Stimulated activated CD4-positive, alpha-beta T cell treated with anti-CD3 and anti-CD28 coated beads, Interleukin-15, amount 100 ng/mL, for 1 hour (primary cell): ENCODE measurements at places on chromosomes 5 and 9.

- DNase-seq = no peak
Measured at GRCh38 chr5:110752953-110753352, 14.1 kb downstream of the SLC25A46 start.

GRCh38 chr5:34676416-34676815 lies 20.3 kb downstream of the RAI14 start:
- DNase-seq = no peak

DNA sequence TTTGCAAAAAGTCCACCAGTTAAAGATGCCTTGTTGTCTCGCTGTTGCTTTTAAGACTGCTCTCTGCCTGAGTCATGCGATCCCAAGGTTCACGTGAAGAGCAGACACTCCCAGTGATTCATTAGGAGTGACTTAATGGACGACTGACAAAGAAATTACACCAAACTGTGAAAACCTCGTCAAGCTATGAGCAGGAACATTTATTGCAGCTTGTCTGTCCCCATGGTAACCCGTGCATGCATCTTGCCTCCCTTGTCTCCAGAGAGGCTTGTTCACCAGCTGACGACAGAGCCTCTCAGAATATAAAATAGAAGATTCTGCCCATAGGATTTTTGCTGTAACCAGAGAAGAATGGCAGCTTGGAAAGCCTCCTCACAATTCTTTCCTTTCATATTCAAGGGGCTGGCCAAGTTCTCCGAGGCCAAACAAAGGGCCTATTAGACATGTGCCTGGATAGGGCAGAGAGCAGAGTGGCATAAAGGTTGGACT lies 352.7 kb downstream of the SPOCK1 start:
- DNase-seq = no peak

GRCh38 chr9:84781458-84781857 lies 111.9 kb downstream of the NTRK2 start:
- no peak for DNase-seq

DNA sequence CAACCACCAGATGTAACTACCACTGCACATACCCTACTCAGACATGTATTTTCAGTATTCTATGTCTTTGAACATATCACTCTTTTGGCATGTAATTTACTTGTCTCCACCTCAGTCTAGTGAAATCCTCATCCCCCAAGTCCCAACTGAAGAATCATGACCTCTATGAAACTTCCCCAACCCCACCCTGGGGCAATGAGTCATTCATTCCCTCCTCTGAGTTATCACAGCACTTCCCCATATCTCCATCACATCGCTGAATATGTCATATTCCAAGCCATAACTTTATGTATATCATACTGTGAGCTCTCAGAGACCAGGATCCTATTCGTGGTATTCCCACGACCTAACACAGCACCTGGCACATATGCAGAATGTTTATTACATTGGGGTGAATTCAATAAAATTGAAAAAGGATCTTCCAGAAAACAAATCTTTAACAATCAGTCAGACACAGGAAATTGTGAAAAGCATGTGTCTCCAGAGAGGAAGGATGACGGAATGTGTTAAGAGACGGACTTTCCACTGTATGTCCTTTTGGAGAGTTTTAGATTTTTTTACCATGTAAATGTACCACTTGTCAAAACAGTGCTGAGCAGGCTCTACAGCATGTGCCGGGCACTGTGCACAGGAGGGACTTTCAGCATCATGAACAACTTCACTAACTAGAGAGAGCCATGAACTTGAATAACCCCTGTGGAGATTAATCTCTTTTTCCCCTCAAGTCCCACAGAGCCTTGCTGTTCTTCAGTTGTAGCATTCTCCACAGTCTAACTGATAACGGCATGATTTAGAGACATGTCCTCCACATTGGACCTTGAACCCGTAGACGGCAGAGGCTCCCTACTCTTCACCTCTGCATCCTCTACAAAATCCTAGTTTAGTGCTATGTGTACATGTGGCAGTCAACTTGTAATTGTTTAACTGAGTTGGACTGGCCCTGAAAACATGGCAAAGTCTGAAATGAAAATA lies 213.5 kb downstream of the GLIS3 start:
- no peak for DNase-seq

DNA sequence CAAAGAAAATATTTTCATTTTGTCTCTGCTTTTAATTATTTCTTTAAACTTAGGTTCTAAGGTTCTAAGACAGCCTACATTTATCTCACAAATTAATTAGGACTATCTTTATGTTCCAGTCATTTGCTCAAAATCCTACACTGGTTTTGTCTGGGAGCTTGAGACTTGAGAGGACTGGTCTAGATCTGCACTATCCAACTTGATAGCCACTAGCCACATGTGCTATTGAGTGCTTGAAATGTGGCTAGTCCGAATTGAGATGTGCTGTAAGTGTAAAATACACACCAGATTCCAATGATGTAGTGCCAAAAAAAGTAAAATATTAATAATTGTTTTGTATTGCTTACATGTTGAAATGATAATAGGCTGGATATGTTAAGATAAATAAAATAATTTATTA lies 7.2 kb downstream of the CDC37L1 start:
- DNase-seq = no peak

GRCh38 chr5:102931085-102931725 lies 176.1 kb downstream of the PAM start:
- DNase-seq = no peak

DNA sequence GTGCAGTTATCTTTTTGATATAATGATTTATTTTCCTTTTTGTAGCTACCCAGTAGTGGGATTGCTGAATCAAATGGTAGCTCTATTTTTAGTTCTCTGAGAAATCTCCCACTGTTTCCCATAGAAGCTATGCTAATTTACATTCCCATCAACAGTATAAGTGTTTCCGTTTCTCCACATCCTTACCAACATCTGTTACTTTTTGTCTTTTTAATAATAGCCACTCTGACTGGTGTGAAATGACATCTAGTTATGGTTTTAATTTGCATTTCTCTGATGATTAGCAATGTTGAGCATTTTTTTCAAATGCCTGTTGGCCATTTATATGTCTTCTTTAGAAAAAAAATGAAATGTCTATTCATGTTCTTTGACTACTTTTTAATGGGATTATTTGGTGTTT lies 94.7 kb downstream of the SERINC5 start:
- DNase-seq = no peak

DNA sequence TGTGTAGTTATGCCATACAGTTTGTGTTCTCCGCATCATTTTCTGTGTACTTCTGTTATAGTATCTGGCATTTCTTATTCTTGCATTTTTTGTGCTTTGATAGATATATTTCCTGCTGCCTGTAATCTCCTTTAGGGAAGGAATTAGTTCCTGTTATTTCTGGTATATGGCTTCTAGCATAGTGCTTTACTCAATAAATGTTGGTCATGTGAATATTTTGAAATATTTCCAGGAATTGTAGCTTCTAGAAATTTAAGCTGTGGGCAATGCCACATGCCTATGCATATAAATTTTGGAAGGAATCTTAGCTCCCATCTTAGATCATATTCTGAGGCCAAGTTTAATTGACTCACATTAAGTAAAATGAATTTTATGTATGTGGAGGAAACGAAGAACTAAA lies 11.5 kb upstream of the PRRC1 start:
- DNase-seq = no peak

GRCh38 chr5:87403409-87403808 lies 9.3 kb downstream of the CCNH start:
- no peak for DNase-seq
